GM12878 (cell line): ENCODE measurements at places on chromosomes 7 and 10. TPM values are rescaled to one million over a fixed set of nuclear protein-coding genes. Genes with fewer than 3 reads are reported as not detected.

Gene TMEM196
- not detected in 2 replicates for polyA plus RNA-seq

Gene HOXA1
- 0.06 and 0.29 TPM in 2 replicates for polyA plus RNA-seq

DNA sequence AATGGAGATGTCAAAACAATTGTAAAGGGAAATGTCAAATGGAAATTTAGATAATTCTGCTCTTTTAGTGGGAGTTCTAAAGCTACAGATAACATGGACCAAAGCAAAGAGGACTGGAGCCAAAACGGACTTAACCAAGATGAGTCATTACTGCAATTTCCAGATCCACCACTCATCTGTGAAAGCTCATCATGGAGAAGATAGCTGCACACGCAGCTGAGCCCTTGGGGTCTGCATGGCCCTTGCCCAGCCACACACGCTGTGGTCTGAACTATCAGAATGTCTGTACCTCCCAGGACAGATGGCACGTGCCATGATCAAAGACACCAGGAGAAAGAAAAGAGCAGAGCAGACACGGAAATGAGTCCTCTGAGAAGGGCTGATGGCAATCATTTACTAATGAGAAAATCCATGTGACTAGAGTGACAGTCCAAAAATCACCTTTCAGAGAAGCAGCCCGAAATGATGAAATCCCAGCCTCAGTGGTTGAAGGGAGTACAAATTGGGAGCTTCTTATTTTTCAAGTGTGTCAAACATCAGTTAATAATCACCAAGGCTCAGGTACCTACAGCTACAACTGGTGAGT is 177.9 kb upstream of the MGMT start:
- no peak for DNase-seq

DNA sequence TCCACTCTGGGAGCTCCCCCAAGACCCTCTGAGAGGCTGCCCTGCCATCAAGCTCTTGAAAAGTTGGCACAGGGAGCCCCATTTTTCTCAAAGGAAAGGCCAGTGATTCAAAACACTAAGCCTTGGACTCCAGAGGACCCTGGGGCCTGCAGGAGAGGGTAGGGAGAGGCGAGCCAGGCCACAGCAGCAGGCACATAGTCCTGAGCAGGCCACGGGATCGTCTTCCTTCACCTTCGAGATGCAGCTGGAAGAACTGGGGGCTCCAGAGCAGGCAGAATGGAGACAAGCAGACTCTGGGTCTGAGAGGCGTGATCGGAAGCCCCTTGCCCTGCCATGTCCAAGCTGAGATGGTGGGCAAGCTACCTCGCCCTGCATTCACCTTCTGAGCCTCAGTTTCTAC is 13.9 kb downstream of the TNS3 start:
- no peak for DNase-seq

GRCh38 chr7:45685619-45686240 is 111.6 kb downstream of the ADCY1 start:
- no peak for DNase-seq

DNA sequence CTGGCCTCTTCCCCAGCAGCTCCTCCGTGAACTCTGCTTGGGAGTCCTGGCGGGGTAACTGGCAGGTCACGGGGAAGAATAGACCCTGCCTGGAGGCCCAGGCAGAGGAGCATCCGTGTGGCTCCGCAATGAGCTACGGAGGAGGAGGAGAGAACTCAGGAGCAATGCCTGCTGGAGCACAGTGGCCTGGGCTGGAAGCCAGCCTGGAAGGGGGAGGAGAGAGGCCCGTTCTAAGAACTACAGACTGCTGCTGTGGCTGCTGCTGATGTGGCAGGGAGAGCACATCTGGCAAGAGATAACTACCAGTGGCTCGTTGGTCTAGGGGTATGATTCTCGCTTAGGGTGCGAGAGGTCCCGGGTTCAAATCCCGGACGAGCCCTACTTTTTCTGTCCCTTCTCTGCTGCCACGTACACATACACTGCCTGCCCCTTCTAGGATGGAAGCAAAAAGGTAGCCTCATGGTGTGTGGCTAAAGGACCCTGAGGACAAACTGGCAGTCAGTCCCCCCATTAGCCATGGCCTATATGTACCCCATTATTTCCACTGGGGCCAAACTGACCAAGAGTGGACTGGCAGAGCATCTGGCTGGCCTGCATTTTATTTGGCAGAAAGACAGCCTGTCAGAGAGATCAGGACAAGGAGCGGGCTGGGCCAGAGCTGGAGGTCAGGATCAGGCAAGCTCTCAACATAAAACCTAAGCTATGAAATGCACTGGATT is 7.7 kb upstream of the OPN1SW start:
- DNase-seq = no peak

DNA sequence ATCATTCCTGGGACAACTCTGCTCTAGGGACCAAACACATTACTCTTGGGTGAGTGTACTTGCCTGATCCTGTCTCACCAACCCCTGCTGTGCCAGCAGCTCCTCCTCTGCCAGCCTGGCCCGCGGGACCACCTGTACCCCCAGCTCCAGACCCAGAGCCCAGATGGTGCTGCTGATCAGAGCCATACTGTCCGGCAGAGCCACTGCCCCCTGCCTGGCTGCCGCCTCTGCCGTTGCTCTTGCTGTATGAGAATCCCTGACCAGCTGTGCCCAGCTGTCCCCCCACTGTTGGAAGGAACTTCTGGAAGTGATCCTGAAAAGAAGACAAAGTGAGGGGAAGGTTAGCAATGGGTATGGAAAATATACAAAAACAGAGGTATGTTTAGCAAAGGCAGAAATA is 6.9 kb downstream of the MYOZ1 start:
- DNase-seq = no peak
